ENCODE measurements at places on chromosomes 1 and 21. TPM values are rescaled to one million over a fixed set of nuclear protein-coding genes. Genes with fewer than 3 reads are reported as not detected.

DNA sequence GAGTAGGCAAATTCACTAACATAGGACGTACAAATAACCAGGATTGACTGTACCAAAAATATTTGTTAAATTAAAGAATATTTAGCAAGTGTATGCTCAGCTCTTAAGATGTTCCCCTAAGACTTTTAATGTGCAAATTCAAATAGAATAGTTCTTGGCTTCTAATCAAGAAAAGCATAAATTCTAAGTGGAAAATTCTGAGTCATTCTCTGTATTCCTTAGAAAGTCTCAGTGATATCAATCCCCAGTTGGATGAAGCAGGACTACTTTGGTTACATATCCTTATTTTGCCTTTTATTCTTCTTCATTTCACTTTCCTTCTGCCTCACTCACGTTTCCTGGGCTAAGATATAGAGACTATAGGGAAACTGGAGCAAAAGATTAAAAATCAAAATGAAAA is 130.2 kb downstream of the IFI44 start:
- DNase-seq, result no peak

- no peak for DNase-seq
These were observed 16.3 kb upstream of the TSPAN1 start for GRCh38 chr1:46158312-46159281.

GRCh38 chr1:37660664-37661063 is 26.0 kb upstream of the RSPO1 start:
- no peak for DNase-seq

ZNF695 gene
- 8.1 TPM for total RNA-seq

RGS7 gene
- total RNA-seq, result 0.31 TPM

EEIG2 gene
- total RNA-seq, result 3.1 TPM

- DNase-seq, result peak; percentile 57
These were observed 7.4 kb downstream of the SPRR5 start for GRCh38 chr1:152954436-152954835.

DNA sequence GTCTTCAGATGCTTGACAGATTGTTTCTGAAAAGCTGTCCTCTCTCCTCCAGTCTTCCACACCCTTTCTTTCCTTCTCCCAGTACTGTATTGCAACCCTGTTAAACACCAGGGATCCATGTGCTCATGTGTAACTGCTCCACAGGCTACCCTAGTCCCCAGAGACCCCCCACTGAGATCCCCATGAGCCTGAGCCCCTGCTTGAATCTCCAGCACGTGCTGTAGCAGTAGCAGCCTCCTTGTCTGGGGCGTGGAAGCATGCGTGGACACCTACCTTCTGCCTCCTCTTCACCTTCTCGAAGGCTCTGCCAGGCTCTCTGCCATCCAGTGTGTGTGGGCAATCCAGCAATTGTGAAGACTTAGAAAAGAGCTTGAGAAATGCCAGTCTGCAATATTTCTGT is 25.2 kb downstream of the GPR137B start:
- DNase-seq, result no peak

DNA sequence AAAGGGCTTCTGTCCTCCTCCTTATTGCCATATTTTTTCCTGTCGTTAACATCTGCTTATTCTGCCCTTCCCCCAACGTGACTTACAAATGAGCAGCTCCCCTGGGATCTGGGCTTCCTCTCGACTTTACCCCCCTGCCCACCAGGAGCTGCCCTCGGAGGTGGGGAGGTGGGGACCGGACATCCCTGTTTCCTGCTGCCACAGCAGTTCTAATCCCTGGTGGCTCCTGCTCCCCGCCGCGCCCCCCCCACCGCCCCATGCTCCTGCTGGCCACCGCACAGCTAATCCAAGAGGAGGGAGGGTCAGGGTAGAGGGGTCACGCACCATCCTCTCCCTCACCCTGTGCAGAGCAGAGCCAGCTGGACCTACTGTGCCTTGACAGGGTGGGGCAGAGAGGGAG is 4.4 kb upstream of the SLC27A3 start:
- no peak for DNase-seq

IL12RB2 gene
- not detected for total RNA-seq

- peak; percentile 22 for DNase-seq
These were observed 14.6 kb downstream of the EFCAB7 start for GRCh38 chr1:63537940-63538339.

SUSD4 gene
- total RNA-seq, result 0.20 TPM

DNA sequence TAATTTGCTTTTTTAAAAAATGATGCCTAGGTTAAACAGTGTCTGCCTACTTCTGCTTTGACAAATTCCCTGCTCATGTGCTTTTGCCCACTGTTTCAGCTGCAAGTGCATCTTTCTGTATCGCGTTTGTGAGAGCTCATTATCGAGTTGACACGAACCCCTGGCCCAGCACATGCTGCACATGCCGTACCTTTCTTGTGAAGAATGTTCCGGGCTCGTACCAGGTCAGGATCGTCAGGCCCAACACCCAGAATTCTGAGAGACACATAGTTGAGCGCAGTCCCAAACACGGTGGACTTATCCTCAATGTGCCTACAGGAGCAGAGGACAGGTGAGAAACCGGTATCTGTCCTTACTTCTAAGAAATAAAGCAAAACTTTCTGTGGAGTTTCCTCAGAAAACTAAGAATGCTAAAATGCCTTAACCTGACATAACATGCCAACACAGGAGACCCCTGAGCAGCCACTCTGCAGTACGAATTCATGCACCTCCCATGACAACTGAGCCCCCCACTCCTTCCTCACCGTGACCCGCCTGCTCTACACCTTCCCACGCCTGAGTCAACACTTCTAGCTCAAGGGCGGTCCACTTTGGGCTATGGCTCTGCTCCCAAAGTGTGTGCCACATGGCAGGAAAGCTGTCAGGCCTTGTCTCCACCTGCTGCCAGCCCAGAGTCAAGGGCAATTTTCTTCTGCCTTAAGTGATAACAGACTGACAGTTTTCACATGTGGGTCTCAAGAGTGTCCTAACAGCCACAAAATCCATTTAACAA is 6.7 kb downstream of the LSS start:
- no peak for DNase-seq

SPRR5 gene
- total RNA-seq, result not detected

DNA sequence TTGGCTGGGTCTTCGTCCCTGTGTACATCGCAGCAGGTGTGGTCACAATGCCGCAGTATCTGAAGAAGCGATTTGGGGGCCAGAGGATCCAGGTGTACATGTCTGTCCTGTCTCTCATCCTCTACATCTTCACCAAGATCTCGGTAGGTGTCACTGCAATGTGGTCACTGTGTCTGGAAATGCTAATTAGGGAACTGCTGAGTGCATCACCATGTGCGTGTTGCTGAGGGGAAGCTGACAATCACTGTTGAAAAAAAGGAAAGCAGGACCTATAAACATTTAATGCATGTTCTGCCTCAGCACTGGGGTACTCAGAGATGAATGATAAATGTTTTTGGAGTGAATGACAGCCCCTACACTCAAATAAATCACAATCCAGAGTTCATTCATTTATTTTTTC is 6.8 kb downstream of the SLC5A9 start:
- no peak for DNase-seq

- no peak for DNase-seq
These were observed 15.5 kb downstream of the CSMD2 start for GRCh38 chr1:34149501-34149900.

DNA sequence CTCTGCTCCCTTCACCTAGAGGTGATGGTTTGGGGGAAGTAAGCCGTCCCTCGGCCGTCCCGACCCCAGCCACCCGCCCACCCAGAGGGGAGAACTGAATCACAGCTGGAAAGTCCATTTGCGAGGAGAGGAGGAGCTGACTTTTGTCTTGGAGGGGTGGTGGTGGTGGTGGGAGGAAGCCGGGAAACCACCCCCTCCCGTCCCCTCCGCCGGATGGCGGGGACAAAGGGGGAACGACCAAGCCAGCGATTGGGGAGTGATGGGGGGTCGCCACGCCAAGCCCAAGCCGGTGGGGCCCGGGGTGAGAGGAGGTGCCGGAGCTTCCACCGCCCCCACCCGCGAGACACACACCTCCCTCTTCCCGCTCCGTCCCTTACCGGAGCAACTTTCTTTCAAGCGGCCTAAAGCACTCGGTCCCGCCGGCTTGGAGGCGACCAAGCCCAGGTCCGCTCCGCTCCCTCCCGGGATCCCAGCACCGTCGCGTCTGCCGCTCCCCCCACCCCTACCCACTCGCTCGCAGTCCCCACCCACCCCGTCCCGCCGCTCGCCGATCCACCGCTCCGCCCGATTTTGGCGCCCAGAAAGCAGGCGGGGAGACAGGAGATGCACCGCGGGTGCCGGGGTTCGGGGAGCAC is 540 bp downstream of the ARHGEF2 start:
- peak; percentile 30 for DNase-seq

DNA sequence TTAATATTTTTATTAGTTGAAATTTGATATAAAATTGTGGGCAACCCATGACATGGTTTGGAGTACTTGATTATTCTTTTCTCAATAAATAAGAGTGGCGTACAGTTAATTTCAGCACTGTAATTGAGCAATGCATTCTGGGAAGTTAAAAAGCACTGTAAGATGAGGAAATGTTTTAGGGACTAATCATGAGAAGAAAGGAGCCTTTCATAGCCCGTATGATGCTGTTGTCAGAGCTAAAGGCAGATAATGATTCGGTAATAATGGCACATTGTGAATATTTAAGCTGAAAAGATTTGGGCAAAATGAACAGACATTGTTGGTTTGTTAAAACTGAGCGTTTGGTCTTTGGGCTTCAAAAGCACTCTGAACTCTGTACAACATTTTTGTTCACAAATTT is 139.3 kb downstream of the NFIA start:
- DNase-seq, result no peak

GRCh38 chr1:197896301-197896700 is 6.1 kb upstream of the C1orf53 start:
- DNase-seq, result no peak

- DNase-seq, result no peak
These were observed 2.6 kb upstream of the TMEM82 start for GRCh38 chr1:15739745-15740144.

- DNase-seq, result no peak
These were observed 171.9 kb downstream of the KCTD3 start for GRCh38 chr1:215739025-215739424.

GRCh38 chr1:49225464-49225863 is 448.8 kb upstream of the BEND5 start:
- no peak for DNase-seq

GRCh38 chr1:169043823-169044222 is 62.7 kb upstream of the ATP1B1 start:
- DNase-seq, result no peak

DNA sequence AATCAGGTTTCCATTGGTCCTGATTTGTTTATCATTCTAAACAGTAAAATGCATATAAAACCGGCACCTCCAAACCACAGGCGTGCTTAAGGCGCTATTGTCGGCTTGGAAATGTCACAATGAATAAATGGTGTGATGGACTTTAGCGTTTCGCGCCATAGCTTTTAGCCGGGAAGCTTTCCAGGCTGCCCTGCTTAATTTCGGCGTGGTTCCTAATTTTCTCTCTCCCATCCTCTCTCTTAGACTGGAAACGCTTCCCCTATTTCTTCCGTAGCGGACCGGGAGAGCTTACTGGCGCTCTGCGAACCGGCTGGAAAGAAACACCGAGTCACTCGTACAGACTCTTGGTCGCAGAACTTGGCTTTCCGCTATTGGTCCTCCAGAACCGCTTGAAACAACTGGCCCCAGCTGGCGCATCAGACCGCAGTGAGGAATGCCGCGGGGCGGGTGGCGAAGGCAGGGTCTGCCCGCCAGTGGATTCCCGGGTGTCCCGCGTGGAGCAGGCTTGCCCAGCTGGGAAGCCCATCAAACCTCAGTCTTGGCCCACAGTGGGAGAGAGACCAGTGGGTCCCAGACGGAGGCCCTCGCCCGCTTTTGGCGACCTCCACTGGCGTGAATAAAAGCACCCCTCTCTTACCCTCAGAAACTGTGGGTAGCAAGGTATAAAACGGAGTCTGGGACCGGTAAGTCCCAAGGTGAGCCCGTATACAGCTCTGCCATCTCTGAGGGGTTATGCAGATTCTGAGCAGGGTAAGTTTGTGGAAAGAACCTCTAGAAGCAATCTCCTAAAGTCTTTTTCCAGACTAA is 4.0 kb upstream of the LHX8 start:
- no peak for DNase-seq

DNA sequence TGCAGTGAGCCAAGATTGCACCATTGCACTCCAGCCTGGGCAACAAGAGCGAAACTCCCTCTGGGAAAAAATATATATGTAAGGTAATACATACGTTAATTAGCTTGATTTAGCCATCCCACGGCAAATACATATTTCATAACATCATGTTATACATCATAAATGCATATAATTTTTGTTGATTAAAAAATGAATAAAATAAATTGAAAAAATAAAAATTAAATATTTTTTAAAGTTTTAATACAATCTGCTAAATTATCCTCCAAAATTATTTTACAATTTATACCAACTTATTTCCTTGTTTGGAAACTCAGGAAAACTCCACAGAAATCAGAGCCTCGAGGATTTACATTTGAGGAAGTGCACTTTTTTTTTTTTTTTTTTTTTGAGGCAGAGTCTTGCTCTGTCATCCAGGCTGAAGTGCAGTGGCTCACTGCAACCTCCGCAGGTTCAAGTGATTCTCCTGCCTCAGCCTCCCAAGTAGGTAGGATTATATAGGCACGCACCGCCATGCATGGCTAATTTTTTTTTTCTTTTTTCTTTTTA is 12.6 kb upstream of the IPO9 start:
- no peak for DNase-seq

DNA sequence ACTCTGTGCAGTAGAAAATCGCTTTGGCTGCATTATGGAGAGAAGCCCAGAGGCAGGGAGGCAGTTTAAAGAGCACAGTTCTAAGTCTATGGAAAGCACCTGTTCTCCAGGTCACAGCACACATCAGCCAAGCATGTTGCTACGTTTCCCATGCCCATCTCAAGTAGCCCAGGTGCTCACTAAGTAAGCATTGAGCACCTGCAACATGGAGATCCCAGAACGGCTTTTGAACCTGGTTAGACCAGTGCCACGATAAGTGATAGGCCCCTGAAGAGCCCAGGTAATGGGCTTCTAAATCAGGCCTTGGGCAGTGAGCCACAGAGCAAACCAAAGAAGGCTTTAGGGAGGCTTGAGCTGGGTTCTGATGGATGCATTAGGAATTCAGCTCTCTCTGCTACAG is 186.2 kb downstream of the C1orf94 start:
- DNase-seq, result no peak

DNA sequence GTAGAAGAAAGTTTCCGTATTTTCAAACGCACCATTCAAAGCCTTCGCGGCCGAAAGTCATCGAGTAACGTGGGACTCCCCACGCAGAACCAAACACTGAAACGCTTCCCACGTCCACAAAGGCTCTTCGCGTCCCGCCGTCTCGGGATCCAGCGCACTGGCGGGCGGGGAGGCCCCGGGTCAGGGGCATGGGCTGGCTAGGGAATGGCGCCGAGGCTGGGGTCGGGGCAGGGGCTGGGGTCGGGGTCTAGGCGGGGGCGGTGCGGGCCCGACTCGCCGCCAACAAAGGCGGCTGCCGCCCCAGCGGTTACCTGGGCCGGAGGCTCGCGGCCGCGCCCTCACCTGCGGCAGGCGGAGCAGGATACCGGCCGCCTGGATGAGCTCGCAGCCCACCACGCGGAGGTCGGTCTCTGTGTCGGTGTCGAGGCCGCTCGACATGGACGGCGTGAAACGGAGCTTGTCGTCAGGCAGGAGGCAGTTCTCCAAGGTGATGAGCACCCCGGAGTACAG is 403 bp downstream of the CCNL2 start:
- DNase-seq, result no peak

GRCh38 chr21:27426196-27426595 is 459.3 kb upstream of the ADAMTS5 start:
- no peak for DNase-seq

- no peak for DNase-seq
These were observed 246.9 kb upstream of the ST6GALNAC5 start for GRCh38 chr1:76620371-76620770.

SH2D2A gene
- total RNA-seq, result 5.4 TPM

SYT6 gene
- total RNA-seq, result not detected

CLEC20A gene
- total RNA-seq, result not detected

PSEN2 gene
- 18.0 TPM for total RNA-seq

LCE2B gene
- total RNA-seq, result not detected

Data from HT-29 (cell line).